NCI-H446 (cell line): ENCODE measurements at places on chromosomes 5 and 9.

GRCh38 chr5:10671041-10672008, 89.7 kb downstream of the DAP start:
- no peak for DNase-seq

DNA sequence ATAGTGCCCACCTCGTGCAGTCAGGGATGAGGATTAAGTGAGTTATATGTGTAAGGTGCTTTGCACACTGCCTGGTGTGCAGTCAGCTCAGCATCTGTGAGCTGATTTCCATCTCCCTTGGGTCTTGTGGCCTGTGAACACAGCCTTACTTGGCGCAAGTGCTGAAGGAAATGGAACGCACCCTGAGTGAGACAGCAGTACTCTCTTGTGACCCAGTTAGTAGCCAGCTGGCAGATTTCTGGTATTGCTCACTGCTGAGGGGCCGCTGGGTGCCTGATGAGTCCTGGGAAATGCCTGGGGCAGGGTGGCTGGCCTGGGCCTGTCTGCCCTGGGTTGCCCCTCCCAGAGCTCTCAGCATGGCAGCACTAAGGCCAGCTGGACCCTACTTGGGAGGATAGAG, 90.9 kb upstream of the BOD1 start:
- DNase-seq: no peak

- no peak for DNase-seq
Observed at GRCh38 chr5:156103155-156103885, 223.6 kb upstream of the SGCD start.

GRCh38 chr5:100872408-100873190, 30.5 kb downstream of the ST8SIA4 start:
- DNase-seq: no peak

GRCh38 chr5:11822598-11822997, 81.6 kb downstream of the CTNND2 start:
- no peak for DNase-seq

- no peak for DNase-seq
Observed at GRCh38 chr9:20513126-20513913, 109.0 kb downstream of the MLLT3 start.

DNA sequence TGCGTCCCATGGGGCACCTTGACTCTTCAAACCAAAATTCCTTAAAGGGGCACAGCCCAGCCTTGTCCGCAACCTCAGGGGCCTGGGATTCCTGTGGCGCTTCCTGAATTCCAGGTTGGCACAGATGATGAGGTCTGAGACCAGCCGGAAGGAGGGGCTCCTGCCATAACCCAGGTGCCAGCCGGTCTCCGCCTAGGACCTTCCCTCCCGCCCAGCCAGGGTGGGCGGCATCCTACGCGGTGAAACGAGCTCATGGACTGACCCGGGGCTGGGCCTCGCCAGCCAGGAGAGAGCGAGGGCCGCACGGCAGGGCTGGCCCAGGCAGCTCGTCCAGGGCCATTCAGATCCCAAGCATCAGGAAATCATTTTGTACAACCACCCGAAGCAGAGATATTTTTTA, 23.0 kb downstream of the AMBP start:
- DNase-seq: no peak

DNA sequence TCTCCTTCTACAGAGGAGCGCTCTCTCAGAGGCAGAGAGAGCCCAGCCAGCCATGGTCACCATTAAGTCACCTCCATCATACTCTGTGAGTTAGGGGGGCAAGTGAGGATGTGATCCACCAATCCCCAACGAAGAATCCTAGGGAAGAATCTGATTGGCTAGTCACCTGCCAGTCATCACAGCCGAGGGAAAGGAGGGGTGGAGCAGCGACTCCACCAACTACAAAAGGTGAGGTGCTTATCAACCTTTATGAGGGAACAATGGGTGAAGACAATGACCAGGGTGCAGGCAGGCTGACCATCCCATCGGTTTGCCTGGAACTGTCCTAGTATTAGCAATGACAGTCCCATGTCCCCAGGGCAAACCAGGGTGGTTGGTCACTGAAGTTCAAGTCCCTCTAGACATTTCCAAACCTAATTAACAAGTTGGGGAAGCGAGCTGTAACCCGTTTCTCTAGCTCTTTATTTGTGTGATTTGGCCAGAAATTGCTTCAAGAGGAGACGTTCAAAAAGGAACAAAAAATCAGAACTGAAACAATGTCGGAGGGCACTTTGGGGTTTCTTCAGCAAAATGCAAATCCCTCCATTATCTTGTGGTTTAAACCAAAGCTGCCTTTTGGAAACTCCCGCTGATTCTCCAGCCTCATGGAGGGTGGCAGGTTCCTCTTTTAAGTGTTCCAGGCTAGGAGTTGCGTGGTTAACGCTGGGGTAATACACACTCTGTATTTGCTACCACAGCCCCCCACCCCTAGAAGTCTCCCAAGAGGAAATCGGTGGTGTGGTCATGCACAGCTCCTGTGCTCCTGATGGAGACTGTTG, 18.8 kb upstream of the FCN1 start:
- DNase-seq: no peak

GRCh38 chr5:180332861-180333260, 20.3 kb downstream of the GFPT2 start:
- DNase-seq: no peak

DNA sequence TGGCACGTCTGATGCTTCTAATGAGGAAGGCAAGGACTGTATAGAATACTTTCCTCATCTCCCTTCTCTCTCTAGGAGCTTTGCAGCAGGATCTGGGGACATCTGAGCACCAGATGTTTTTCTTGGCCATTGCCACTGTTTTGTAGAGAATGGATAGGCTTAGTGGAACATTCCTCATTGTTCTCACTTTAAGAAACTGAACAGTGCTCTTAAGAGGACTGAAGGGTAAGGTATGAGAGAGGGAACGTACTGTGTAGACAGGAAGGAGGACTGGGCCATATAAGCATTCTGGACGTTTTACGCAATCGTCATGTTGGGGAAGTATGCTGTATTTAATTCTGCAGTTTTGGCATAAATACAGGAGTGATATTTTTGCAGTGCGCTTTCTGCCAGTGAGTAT, 70.6 kb downstream of the SMARCA2 start:
- DNase-seq: no peak

GRCh38 chr9:27602954-27603353, 29.7 kb upstream of the C9orf72 start:
- DNase-seq: no peak

DNA sequence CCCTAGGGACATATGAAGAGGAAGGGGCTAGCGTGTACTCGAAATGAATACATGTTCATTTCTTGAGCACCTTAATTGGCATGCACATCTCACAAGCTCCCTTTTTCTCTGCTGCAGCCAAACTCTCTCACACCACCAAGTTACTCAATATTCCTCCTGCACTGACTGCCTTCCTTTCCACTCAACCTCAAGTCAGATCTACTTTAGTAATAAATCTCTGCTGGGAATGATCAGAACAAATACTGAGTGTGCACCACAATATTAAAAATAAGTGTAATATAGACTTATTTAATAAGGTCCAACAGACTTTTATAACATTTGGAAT, 995.8 kb upstream of the WWC1 start:
- no peak for DNase-seq

GRCh38 chr5:95900383-95900958, 61.2 kb downstream of the ELL2 start:
- peak; percentile 89 for DNase-seq

DNA sequence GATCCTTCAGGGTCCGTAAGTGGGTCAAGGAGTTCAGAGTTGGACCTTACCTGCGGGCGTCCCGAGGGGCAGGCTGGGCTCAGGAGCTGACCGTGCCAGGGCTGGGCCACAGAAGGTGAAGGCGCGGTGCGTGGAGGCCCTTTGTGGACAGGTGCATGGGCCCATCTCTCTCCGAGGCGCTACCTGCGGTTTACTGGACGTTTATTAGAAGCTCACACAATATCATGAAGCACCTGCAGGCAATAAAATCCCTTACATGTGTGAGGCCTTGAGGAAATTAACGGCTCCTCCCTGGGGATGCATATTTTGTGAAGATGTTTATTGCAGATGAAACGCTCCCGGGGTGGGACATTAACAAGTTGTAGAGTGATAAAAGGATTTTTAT, 79.8 kb upstream of the LMX1B start:
- DNase-seq: no peak

- no peak for DNase-seq
Observed at GRCh38 chr5:93831449-93831848, 90.0 kb upstream of the POU5F2 start.

- no peak for DNase-seq
Observed at GRCh38 chr9:121196389-121196788, 5.3 kb downstream of the RAB14 start.

- no peak for DNase-seq
Observed at GRCh38 chr9:95126739-95127138, 190.8 kb downstream of the FANCC start.

GRCh38 chr5:172795318-172795977, 24.5 kb upstream of the DUSP1 start:
- peak; percentile 86 for DNase-seq

- DNase-seq: no peak
Observed at GRCh38 chr9:34381323-34381722, 4.6 kb upstream of the MYORG start.

DNA sequence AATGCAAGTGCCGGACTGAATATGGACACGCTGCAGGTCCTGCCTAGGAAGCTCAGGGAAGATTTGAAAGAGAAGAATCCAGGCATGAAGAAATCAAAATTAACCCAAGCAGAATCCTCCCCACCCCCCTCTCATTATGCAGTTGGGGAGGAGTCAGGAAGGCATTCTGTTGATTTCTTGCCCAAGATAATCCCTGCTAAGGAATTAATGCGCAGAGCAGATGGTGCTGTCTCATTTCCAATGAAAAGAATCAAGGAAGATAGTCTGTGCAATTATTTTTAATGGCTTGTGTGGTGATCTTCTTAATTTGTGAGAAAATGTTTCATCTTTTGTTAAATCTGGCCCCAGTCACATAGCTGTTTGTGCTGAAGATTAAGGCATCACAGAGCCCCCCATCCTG, 145.0 kb downstream of the ZNF462 start:
- DNase-seq: no peak

- DNase-seq: no peak
Observed at GRCh38 chr9:3541206-3541605, 15.4 kb upstream of the RFX3 start.

DNA sequence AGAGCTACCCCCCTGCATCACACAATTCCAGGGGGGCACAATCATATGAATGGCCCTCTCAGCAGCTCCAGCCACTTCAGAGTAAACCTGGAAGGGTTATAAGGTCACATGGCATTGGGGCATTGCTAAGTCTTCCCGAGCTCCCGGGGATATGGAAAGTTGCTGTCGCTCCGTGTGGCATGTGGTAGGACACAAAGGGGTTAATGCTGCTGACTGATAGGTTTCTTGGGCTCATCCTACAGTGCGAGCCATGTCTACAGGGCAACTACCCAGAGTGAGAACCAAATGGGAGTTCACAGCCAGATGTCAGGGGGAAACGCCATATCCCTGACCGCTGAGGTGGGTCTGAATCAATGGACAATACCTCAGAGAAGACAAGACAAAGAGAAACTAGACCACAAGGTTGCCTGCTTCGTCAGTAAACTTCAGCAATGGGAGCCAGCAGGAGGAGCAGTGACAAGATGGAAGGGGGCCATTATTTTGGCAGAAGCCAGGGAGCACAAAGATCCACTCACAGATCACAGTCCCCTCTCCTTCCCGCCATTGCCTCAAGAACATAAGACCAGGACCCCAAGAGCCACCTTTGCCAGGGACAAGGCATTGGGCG, 52.4 kb upstream of the SHISAL2B start:
- no peak for DNase-seq

GRCh38 chr5:172445866-172446265, 8.5 kb downstream of the SH3PXD2B start:
- DNase-seq: no peak

GRCh38 chr5:67045816-67046740, 150.5 kb downstream of the CD180 start:
- no peak for DNase-seq

- no peak for DNase-seq
Observed at GRCh38 chr9:127489471-127490115, 38.3 kb downstream of the LRSAM1 start.

- DNase-seq: no peak
Observed at GRCh38 chr5:135833961-135834638, 363 bp upstream of the SLC25A48 start.

DNA sequence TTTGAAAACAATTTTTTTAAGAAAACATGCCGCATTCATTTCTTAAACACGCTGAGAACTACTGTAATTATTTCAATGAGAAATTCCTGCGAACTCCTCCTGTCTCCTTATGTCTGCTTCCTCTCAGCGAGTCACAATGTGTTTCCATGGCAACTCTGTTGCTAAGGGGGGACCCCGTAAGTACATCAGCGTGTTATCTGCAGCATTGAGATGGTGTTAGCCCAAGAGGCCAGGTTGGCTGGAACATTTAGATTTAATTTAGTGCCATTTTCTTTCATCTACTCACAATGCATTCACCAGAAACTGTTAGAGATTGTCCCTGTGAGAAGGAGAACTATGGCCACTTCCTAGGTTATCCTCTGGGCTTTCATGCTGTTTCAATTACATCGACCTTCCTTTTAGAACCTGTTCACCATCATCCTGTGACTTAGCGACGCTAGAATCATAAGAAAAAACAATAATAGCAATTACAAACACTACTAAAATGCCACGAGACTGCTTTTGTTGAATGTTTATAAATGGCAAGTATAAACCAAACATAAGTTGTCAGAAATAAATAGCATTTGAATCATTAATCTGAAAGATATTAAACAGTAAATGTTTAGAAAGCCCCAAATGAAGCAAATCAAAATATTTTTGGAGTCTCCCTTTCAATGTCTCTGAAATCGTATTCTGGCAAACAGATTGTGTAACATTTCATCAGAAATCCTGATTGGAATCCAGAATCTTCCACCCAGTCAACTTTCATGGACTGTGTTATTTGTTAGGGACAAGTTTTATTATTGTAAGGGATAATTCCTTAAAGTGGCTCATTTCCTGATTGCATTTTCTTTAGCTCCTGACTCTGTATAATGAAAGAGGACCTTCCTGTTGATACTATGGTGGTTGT, 39.7 kb upstream of the SHC3 start:
- DNase-seq: no peak

DNA sequence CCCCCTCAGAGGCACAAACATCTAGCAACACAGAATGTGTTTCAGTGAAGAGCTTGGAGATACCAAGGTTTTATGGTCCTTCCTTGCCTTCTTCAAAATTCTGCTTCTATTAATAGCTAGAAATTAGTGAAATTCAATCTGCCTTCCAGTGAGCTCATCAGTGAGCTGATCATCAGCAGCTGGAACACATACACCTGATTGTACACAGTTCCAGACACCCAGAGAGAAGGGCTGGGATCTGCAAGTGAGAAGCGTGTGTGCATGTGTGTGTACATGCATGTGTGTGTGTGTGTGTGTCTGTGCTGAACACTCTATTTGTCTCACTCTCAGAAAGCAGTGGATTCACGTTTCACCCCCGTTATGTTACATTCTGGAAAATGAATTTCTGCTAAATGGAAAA, 28.5 kb downstream of the CFAP90 start:
- no peak for DNase-seq

GRCh38 chr9:131717719-131718460, 22.0 kb downstream of the RAPGEF1 start:
- no peak for DNase-seq

- DNase-seq: no peak
Observed at GRCh38 chr9:127805620-127806019, 2.9 kb downstream of the FPGS start.
